OCI-M1 (cell line): ENCODE measurements at places on chromosomes 5 and 9.

GRCh38 chr9:121305269-121305994, 37.5 kb downstream of the GSN start:
- no peak for DNase-seq

GRCh38 chr5:112643339-112643971, 94.2 kb upstream of the APC start:
- no peak for DNase-seq

- no peak for DNase-seq
Observed at GRCh38 chr9:117795271-117795670, 91.1 kb downstream of the TLR4 start.

- DNase-seq = no peak
Observed at GRCh38 chr5:120873083-120873482, 409.0 kb downstream of the PRR16 start.

GRCh38 chr9:24118190-24118589, 292.1 kb upstream of the ELAVL2 start:
- peak; percentile 61 for DNase-seq

DNA sequence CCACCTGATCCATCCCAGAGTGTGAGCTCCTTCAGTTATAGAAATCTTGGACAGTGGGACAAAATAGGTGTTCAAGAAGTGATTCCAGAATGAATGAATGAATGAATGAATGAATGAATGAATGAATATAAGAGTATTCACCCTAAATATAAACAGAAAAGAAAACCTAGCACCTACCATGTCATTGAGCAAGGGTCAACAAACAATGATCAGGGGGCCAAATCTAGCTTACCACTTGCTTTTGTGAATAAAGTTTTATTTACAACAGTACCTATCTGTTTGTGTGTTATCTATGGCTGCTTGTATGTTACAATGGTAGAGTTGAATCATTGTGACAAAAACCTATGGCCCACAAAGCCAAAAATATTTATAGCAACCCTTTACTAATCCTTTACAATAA, 43.9 kb upstream of the CEP78 start:
- DNase-seq = no peak

DNA sequence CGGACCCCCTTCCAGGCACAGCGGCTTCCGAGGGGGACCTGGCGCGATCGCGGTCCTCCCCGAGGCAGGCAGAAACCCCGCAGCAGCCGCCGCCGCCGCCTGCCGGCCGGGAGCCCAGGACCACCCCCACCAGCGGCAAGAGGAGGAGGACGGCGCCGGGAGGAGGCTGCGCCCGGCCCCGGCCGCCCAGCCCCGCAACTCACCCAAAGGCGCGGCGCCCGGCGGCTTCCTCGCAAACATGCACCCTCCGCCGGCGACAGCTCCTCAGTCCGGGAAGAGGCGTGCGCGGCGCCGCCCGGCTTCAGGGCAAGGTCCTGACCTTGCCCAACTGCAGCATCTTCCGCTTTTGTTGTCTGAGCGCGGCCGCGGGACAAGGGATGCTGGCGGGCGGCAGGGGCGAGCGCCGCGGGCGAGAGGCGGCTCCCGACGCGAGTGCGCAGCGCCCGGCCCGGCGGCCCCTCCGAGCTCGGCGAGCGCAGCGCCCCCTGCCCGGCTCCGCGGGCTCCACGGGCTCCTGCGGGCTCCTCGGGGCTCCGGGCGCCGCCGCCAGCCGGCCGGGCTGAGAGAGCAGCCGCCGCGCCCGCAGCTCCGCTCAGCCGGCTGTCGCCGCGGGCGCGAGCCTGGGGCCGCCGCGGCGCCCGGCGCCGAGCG, 507 bp downstream of the CTNND2 start:
- DNase-seq = no peak

DNA sequence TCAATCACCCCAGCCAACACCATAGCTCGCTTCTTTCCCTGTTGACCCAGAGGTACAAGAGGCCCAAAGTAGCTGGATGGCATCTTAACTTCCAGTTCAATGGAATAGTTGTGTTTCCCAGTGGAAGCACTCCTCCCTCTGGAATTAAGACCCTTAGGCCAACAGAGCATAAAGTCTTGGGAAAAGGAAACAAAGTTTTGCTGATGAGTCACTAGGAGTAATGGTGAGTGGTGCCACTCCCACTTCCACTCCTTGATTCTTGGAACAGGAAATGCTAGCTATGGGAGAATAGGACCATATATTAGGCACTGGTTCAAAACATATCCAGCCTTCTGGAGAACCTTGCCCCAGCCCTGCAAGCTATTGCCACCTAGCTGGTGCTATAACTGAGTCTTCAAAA, 44.7 kb upstream of the LMX1B start:
- DNase-seq = no peak

DNA sequence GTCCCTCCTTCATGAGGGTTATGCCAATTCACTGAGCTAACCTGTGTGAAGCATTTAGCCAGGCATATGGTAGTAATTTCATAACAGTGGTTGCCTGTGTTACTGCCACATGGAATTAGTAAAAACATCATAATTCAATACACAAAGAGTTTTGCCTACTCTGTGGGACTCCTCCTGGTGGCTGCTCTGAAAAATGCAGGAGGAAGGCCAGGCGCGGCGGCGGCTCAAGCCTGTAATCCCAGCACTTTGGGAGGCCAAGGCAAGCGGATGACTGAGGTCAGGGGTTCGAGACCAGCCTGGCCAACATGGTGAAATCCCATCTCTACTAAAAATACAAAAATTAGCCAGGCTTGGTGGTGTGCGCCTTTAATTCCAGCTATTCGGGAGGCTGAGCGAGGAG, 547.3 kb downstream of the CDK5RAP2 start:
- DNase-seq = no peak

DNA sequence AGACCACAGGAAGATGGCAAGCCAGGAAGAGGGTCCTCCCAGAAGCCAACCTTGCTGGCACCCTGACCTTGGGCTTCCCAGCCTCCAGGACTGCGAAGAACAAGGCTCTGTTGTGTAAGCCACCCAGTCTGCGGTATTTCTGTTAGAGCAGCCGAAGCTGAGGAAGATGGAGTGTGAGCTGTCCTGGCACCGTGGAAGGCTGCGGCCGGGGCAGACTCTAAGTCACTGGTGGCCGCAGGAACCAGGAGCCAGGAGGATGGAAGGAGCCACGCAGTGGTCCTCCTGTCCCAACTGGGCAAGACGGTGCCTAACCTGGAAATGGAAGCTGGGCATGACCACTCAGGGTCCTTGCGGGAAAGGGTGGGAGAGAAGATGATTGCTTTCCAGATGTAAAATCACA, 89.1 kb downstream of the ZNF354C start:
- DNase-seq = no peak

GRCh38 chr5:133680830-133681565, 68.7 kb upstream of the FSTL4 start:
- DNase-seq = no peak
